DMS79 treated with DMSO at 0.1 percent for 48 hours (cell line): ENCODE measurements at places on chromosomes 4 and X.
A peak's percentile ranks its signal among the peaks of the same experiment; 100 is the strongest.

- DNase-seq: no peak
Measured at GRCh38 chr4:34723605-34724004, 1520.7 kb downstream of the ARAP2 start.

DNA sequence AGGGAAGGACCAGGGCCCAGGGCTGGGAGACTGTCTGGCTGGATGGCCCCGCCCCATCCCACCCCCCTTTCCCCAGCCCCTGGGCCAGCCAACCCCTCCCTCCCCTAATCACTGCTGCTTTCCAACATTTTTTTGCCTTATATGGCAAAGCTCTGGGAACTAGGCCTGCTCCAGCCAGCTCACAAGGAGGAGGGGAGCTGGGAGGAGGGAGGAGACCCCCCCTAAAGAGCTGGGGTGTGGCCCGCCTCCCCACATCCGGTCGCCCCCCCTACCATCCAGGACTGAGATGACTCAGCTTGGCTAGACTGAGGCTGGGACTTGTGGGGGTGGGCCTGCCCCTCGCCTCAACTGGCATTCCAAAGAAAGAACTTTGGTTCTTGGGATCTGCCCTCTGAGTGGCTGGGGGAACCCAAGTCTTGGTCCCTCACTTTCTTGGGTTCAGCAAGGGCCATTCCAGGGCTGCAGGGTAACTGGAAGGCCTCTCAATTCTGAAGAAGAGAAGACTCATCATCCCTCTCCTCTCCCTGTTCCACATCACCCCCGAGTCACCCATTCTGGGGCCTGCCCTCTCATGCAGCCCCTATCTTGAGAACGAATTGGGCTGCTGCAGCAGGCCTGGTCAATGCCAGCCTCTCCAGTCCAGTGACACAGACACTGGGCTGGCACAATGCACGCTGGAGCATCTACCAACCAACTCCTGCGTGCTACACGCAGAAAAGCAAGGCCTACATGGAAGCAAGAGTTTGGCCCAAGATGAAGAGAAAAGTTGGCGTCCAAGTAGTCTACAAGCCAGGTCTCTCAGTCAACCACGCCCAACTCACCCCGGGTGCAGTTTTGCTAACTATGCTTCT is 4.8 kb downstream of the FLNA start:
- peak; percentile 35 for DNase-seq

DNA sequence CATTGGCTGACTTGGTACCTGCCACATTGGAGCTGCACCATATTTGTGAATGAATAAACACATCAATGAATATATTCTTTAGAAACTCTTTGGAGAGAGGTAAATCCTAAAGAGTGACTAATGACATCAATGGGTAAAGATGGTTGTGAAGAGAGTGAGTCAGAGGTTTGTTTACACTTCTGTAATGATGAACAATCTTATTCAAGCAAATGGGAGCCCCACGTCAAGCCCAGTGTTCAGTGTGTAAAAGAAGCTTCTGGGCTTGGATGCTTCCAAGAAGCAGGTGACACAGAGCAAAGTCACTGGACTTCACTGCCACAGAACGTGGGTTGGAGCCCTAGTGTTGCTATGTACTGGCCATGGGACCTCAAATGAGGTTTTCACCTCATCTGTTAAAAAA is 319.0 kb downstream of the STK32B start:
- DNase-seq: no peak

GRCh38 chr4:85391589-85392410 is 83.2 kb upstream of the ARHGAP24 start:
- no peak for DNase-seq

GRCh38 chr4:148770848-148771247 is 328.6 kb upstream of the NR3C2 start:
- no peak for DNase-seq

- DNase-seq: no peak
Measured at GRCh38 chr4:182083671-182084410, 159.4 kb upstream of the TENM3 start.

DNA sequence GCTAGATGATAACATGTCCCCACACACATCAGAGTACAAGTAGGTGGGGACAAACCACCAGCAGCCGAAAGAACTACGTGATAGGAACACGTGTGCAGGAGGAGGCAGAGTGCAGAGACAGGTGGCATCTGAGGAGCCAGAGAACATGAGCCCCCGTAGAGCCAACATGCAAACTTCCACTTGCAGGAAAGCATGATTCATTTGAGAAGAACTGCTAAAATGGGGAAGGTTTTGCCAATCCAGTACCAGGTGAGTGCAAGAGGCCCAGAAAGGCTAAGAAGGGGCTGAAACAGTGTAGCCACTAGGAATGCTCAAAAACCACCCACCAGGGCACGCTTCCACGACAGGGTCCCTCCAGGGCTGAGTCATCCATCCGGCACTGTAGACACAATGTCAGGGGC is 149.8 kb upstream of the TENM3 start:
- DNase-seq: no peak

DNA sequence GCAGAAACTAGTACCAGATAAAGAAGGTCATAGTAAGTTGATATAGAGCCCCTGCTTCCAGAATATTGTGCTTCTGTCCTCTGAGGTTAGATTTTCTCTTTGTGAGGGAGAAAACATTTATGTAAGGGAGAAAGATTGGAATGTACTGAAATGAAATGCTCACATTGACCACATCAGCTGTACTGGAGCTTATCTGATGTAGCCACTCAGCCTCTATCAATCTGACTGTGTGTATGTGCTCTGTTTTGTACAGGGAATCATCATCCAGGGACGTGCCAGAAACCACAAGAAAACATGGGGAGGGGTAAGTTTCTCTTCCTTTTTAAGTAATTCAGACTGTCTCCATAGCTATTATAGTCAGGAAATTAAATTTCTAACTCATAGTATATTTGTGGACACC is 56.8 kb downstream of the PRRG1 start:
- DNase-seq: no peak

DNA sequence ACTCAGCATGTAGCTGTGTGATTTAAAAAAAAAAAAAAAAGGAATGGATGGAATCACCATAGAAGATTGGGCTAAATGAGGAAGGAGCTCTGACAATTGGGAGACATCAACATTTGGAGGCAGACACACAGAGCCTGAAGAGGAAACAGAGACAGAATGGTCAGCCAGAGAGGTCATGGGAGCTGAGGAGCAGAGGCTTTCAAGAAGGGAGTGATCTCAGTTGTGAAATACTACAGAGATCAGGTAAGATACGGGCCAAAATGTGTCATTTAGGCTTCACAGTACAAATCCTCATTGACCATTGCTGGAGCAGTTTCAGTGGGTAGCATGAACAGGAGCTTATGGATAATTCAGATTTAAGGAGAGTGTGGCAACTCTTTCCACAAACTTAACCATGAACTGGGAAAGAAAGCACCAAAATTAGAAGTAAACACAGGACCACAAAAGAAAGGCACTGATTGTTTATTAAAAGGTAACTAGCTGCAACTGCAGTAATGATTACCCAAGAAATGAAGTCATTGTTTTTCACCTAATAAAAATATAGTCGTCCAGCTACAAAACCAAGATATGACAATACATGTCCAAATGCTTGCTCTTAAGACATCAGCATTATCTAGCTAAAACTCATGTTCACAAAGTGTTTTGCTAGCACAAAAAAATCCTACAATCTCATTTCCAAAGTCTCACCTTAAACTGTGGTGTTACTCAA is 203.2 kb downstream of the DHX15 start:
- no peak for DNase-seq

GRCh38 chrX:131735127-131735526 is 191.3 kb downstream of the OR13H1 start:
- no peak for DNase-seq

DNA sequence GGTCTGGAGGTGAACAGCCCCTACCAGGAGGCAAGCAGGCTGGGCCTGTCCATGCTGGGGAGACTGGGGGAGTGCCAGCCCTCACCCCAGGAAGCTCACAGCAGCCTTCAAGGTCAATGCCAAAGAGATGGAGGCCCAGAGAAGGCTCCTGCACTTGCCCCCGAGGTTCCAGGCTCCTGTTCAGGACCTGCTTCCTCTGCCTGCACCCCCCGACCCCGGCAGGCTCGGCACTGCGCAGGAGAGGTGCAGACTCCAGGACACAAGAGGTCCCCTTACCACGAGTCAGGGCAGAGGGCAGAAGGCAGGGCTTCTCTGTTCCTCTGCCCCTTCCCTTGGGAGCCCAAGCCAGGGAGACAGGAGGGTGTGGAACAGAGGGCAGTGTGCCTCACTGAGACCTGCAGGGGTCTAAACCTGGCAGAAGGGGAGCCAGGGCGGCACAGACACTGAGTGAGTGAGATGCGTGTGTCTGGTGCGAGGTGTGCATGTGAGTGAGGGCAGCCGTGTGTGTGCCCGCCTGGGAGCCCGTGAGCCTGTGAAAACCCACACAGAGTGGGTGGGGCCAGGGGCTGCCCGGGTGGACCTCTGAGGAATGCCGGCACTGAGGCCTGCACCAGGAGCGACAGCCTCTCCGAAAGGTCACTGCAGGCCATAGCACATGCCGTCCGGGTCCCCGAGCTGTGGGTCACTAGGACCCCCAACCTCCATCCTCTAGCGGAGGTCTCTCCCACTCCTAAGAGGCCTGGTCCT is 30.7 kb upstream of the FGFR3 start:
- no peak for DNase-seq

DNA sequence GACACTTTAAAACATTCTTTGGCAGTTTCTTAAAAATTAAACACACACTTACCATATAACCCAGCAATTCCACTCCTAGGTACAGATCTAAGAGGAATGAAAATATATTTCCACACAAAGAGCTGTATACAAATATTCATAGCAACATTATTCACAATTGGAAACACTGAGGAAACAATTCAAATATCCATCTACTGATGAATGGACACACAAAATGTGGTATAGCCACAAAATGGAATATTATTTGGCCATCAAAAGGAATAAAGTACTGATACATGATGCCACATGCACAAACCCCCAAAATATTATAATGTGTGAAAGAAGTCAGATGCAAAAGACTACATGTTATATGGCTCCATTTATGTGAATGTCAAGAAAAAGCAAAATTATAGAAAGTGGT is 70.9 kb downstream of the HS6ST2 start:
- DNase-seq: no peak
